Neuronal stem cell (in vitro differentiated cells): ENCODE measurements at places on chromosomes 6 and 20.

DNA sequence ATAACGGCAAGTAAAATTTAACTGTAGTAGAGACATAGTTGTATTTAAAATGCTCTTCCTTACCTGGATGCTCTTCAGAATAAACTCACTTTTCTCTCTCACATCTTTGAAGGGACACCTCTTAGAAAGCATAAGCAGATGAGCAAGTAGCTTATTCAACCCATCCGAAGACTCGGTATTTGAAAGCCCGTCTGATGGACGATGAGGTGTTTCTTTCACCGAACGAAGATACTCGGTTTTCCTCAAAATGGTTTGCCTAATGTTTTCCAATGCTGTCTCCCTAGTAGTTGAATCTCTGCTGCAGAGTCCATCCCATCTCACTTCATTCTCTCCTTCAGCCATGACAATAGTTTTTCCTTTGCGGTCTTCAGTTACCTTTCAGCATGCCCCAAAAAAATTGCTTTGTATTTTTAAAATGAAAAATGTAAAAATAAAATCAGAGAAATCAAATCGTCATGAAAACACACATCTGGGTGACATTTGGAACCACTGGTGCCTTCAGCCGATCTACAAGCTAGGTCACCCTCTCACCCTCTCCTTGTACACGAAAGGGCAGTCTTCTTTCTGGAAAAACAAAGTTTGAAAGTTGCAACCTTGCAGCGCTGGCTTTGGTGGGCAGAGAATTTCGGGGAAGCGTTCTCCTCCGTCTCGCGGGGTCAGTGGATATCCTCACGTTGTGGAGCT, 772 bp downstream of the SESN1 start:
- no peak for DNase-seq

DNA sequence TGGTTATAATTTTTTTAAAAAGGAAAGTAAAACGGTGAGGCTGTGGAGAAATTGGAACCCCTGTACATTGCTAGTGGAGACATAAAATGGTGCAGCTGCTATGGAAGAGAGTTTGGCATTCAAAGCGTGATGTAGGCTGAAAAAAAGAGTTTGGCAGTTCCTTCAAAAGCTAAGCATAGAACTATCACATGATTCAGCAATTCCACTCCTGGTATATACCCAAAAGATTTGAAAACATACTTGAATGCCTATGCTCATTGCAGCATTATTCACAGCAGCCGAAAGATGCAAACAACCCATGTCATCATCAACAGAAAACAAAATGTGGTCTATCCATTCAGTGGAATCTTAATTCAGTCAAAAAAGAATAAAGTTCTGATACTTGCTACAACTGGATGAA, 4.5 kb upstream of the SGK2 start:
- no peak for DNase-seq

DNA sequence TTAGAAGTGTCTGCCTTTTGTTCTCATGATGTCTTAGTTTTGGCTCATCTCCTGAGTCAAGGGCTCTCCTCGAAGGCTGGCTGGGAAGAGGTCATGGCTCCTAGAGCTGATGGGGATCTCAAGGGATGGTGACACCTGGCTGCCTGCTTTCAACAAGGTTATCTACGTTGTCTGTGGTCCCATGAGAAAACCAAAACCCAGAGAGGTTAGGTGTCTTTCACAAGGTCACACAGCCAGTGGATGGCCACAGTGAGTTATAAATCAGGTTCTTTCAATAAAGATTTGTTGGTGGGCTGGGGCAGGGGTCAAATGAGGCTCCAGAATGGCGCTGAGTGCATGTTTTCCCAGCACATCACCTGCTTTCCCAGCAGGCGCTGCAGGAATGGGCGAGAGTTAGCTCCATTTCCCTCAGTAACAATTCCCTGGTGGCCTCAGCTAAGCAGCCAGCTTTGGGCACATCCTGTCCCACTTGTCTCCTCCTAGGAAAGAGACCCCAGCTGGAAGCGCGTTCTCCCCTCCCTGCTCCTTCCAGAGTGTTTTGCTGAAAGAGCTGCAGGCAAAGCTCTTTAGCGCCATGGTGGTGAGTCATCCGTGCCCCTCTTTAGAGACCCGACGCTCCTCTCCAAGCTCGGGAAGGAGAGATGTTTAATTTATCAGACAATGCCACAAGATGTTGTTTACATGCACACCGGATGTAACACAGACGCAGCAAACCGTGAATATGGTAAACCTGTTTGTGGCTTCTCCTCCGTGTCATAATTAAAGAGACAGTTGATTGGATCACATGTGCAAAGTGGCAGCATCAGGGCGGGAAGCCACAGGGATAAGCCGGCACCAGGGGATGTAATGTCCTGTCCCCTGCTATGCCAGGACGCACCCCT, 109.7 kb downstream of the LRFN2 start:
- peak; percentile 4 for DNase-seq

GRCh38 chr6:63424636-63425035, 104.9 kb upstream of the LGSN start:
- no peak for DNase-seq

- DNase-seq: no peak
Measured at GRCh38 chr6:64439274-64439673, 803.7 kb downstream of the PHF3 start.

DNA sequence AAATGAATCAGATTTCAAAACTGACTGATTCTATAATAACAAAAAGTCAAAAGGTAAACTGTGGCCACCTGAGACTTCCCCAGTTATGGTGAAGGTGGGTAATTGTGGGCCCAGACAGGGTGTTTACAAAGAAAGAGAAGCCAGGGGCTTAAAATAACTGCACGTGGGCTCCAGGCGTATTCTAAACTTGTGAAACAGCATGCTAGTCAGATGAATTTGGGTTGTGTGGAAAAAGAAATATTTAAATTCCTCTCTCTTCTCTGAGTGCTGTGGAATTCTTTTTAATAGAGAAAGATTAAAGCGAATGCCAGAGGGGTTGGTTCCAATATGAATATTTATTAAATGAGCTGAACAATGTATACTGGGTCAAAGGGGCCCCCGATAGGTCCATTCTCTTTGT, 166.3 kb upstream of the AFDN start:
- no peak for DNase-seq
